ENCODE measurements at places on chromosomes 13 and 19.

DNA sequence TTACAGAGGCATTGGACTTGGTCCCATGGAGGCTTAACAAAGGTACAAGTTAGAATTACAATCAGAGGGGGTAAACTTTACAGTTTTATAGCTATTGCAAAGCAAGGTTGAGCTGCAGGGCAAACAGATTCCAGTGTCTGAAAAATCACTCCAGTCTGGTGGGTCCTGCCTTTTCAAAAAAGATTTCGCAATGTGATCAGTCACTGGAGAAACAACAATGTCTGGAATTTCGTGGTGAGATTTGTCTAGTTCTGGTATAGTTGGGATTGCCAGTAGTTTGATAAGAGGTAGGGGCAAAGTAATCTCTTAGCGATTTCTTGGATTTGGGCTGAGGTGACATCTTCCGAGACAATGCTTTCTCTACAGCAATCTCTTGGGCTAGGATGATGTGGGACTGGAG lies 1198.2 kb upstream of the PCDH9 start:
- DNase-seq: no peak

DNA sequence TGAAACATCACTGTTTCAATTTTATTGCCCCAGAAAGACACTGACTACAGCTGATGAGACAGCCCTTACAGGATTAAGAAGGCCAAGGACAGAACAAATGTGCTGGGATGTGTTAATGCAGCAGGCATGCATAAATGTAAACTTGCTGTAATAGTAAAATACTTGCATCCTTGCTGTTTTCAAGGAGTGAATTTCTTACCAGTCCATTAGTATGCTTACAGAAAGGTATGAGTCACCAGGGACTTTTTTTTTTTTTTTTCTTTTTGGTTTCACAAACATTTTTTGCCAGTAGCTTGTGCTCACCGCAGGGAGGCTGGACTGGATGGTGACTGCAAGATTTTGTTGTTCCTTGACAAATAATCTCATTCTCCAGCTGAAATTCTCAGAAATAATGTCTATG lies 55.1 kb downstream of the GPR180 start:
- no peak for DNase-seq

GRCh38 chr13:46507981-46508380 lies 45.0 kb upstream of the LRCH1 start:
- DNase-seq: no peak

GRCh38 chr19:55068950-55069864 lies 6.3 kb upstream of the RDH13 start:
- DNase-seq: no peak

GRCh38 chr13:111474136-111475002 lies 153.9 kb downstream of the TEX29 start:
- peak; percentile 7 for DNase-seq

- no peak for DNase-seq
These were observed 953.2 kb downstream of the SLITRK6 start for GRCh38 chr13:84845907-84846619.

All from CD4-positive, alpha-beta T cell treated with Interleukin-21 for 1 hour (primary cell).